Type B pancreatic cell (in vitro differentiated cells): ENCODE measurements at places on chromosomes 16 and 17.

DNA sequence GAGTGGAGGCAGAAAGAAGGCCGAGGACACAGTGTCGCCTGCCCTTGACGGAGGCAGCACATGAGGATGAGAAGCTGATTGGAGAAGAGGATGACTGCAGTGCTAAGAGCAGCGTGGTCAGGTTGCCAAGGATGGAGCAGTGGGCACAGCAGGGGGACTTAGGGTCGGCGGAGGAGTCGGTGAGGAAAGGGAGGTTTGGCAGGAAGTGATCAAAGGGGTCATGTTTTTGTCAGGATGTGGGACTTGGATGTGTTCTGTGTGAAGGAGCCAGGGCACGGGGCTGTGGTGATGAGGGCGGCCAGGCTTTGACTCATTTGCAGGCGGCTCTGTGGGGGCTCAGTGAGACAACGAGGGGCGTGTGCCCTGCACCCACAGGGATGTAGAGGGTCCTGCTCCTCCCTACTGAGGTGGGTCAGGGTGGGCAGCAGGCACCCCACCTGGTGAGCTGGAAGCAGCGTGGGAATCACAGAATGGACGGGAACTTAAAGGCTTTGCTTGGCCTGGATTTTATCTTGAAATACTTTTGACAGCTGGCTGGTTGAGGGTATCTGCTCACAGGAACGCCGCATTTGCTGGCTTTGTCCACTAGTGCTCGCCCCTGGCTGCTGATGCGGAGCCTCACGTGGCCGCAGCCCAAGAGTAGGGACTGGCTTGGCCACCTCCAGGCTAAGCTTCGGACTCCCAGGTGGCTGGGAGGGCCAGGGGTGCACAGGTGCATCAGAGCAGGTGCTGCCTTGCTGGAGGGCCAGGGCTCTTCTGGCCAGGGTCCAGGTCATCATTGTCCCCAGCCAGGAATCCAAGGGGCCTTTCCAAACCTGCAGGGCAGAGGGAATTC is 6.0 kb downstream of the MPG start:
- DNase-seq = no peak

GRCh38 chr16:50694206-50694605 is 800 bp downstream of the NOD2 start:
- DNase-seq = no peak

DNA sequence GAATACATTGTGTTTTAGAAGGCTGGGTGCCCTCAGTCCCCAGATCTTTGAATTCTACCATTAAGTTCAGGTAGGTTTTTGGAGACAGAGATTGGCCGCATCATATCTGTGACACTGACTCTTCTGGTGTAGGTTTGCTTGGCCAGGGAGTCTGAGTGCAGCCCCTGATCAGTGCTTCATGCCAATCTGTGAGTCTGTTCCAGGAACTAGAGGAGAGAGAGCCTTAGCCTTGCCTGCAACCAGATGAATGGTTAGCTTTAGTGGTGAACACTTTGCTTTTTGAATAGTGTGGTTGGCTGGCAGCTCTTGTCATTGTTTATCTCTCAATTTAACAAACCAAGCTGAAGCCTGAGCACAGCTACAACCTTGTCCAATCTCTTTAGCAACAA is 87.8 kb downstream of the PLXDC1 start:
- DNase-seq = no peak

GRCh38 chr17:56136301-56136700 is 17.0 kb upstream of the ANKFN1 start:
- no peak for DNase-seq

- no peak for DNase-seq
Measured at GRCh38 chr16:34801875-34802274, 1342.5 kb downstream of the TP53TG3F start.

DNA sequence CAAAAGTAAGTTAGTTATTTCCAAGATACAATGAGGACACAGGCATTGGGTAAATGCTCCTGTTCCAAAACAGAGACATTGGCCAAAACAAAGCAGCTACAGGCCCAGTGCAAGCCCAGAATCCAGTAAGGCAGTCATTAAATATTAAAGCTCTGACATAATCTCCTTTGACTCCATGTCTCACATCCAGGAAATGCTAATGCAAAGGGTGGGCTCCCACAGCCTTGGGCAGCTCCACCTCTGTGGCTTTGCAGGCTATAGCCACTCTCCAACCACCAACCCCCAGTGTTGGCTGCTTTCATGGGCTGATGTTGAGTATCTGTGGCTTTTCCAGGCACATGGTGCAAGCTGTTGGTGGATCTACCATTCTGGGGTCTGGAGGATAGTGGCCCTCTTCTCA is 733.4 kb upstream of the SOX9 start:
- DNase-seq = no peak

- no peak for DNase-seq
Measured at GRCh38 chr16:17227278-17227677, 243.5 kb downstream of the XYLT1 start.

- DNase-seq = no peak
Measured at GRCh38 chr17:49872754-49873377, 25.0 kb upstream of the TAC4 start.
